ENCODE measurements at places on chromosomes 7 and 10.

- DNase-seq: no peak
Observed at GRCh38 chr7:95469848-95470247, 15.9 kb upstream of the ASB4 start.

- no peak for DNase-seq
Observed at GRCh38 chr7:34752929-34753328, 94.9 kb downstream of the NPSR1 start.

DNA sequence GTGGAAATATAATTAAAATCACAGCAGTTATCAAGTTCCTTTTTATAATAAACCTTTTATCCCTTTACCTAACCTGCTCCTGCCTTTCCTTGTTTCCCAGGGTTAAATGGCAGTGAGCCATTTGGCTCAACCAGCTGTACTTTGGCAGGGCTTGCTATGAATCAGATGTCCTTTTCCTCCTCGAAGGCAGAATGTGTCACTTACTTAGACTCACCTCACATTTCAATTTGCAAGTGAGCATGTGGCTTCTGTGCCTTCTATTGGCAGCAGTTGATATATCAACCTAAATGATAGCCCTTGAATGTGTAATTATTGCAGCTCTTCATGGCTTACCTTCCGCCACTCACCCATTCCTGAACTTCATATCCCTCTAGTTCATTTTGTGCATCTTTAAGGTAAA, 301.7 kb downstream of the CSTF2T start:
- DNase-seq: no peak

DNA sequence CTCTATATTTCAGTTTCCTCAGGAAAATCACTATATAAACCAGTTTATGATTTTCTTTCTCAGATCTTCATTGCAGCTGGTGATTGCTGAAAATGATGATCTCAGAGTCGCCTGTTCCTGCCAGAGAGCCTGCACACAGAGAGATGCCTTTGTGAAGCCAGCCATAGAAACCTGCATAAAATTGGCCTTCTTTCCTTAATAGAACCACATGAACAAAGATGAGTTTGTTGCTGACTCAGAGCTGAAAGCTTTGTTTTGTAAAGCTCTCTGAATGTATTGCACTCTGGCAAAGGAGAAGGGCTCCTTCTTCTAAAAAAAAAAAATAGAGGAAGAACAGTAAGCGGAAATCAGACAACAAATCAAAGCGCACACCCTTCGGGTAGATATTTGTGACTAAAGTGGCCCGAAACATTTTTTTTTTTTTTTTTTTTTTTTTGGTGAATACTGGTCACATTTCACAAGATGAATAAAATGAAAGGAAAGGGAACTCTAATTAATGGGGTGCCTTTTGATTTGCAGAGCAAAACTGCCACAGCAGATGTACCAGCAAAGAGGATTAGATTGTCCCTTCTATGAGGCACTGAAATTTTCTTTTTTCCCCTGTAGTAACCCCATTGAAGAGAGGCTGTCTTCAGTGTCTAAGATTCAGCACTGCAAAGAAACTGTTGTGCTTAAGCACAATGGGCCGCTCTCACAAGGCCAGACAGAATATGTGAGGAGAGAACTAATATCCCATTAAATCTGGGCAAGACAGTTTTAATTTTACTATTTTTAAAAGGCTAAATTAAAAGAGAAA, 75.1 kb upstream of the PTPRZ1 start:
- no peak for DNase-seq

DNA sequence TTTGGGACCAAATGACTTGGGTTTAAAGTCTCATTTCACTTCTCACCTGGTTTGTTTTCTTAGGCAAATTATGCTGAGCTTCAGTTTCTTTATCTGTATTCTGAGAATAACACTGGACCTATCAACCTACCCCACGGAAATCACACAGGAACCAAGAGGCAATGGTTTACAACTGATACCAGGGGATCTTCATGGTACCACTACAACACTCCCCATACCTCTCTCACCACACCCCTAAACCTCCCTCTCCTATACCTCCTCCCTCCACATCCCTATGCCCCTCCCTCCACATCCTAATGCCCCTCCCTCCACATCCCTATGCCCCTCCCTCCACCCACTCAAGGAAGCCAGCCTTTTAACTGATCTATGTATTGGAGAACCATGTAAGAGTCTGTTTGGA, 9.9 kb downstream of the FAM204A start:
- DNase-seq: no peak

DNA sequence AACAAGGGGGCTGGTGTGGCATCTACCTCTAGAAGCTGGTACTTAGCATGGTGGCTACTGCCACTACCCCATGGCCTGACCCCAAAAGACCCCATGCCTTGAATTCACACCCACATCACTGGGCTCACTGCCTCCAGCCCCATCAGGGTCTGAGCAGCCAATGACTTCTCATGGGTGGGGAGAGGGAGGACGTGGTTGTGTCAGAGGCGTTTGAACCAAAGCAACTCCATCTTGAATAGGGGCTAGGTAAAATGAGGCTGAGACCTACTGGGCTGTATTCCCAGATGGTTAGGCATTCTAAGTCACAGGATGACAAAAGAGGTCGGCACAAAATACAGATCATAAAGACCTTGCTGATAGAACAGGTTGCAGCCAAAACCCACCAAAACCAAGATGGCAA, 15.2 kb downstream of the KCP start:
- no peak for DNase-seq

DNA sequence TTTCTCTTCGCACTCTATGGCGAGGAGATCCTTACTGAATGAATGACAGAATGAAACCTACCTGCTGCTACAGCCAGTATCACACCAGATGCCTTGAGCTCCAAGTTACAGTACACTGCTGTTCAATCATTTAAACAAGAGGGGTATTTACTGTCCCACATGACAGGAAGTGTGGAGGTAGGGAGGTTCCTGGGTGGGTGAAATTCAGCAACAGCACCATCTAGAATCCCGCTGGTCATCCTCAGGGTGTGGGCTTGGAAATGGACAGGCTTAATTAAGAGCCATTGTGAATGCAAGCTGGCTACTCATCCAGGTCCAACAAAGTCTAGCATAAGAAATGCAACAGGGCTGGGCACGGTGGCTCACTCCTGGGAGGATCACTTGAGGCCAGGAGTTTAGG, 14.7 kb downstream of the CYTH3 start:
- DNase-seq: no peak

GRCh38 chr7:73718905-73719805, at the start of gene STX1A:
Gene STX1A (minus strand): TSS chr7:73719669. CDS start chr7:73719631, 38 bp downstream.
- DNase-seq: peak; percentile 62

- DNase-seq: no peak
Observed at GRCh38 chr10:95478935-95479334, 82.2 kb downstream of the SORBS1 start.

- no peak for DNase-seq
Observed at GRCh38 chr7:77269360-77270093, 69.9 kb upstream of the FGL2 start.

- DNase-seq: no peak
Observed at GRCh38 chr10:132293201-132293812, 14.4 kb downstream of the STK32C start.

DNA sequence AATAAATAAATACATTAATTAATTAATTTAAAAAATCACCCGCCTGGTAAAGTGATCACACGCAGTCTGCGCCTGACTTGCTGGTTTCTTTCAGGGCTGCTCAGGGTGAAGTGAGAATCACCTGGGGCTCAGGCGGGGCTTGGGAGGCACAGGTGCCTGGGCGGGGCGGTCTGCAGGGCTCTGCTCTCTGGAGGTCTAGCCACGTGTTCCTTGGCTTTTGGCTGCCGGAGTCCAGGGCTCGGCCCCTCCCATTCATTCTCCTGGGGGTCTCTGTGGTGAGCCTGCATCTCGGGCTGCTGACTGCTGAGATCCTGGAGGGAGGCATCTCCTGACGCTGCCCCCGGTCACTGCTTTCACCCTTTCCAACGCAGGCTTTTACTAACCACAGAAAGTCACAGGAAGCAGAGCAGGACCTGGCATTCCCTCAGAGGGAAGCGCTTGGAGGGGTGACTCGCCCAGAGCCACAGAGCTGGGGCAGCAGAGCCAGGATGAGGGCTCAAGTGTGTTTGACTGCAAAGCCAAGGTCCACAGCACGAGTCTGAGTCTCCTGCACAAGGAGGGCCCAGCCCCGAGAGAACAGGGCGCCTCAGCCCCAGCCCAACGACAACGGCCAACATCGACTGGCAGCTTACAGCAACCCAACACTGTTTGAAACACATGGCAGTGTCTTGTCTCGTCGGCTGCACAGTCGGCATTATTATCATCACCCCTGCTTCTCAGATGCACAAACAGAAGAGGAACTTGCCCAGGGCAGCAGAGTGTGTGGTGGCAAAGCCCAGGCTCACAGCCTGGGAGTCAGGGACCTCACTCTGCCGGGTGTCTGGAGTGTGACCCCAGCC, 22.4 kb upstream of the MNX1 start:
- DNase-seq: no peak

DNA sequence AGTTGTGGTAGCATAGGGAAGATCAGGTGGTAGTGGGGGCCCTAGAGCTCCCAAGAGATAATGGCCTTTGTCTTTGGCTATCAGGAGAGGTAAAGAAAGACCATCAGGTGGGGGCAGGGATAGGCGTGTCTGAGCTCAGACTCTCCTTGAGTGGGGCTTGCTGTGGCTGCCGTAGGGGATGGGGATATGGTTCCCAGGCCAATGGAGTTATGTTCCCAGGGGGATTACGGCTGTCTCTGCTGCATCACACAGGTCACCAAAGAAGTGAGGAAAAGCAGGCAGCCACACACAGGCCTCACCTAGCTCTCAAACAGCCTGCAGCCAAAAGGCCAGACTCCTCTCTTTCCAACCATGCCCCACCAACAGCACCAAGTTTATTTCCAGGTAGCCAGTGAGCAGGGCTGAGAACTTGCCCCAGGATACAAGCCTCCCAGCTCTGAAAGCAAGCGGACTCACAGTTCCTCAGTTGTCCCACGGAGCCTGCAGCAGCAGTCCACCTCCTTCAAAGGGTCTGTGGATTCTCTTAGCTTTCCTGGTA, 37.6 kb upstream of the C1QL3 start:
- no peak for DNase-seq

DNA sequence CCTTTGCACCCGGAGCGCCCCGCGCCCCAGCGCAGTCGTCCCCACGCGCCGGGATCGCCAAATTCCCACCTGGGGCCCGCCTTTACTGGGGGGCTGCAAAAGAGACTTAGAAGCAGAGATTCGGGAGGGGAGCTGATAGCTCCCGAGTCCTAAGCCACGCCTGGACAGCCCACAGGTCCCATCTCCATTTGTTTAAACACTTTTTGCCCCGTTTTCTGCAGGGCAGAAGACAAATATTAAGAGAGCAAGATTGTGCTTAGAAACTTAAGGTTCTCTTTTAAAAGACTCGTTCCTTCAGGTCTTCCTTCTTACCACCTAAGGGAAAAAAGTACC, 299.1 kb upstream of the NFE2L3 start:
- DNase-seq: no peak

GRCh38 chr10:43930243-43930642, 281.6 kb upstream of the ZNF32 start:
- DNase-seq: no peak

GRCh38 chr7:19920705-19921104, 147.3 kb upstream of the TMEM196 start:
- DNase-seq: no peak

GRCh38 chr7:40623863-40624262, 489.1 kb downstream of the SUGCT start:
- DNase-seq: no peak

GRCh38 chr10:16887565-16887964, 70.3 kb upstream of the RSU1 start:
- DNase-seq: no peak

- no peak for DNase-seq
Observed at GRCh38 chr7:29033584-29033983, 75.5 kb upstream of the TRIL start.

- no peak for DNase-seq
Observed at GRCh38 chr10:23070913-23071218, 24.5 kb upstream of the MSRB2 start.

GRCh38 chr7:15560968-15561367, 847 bp downstream of the AGMO start:
- DNase-seq: no peak

DNA sequence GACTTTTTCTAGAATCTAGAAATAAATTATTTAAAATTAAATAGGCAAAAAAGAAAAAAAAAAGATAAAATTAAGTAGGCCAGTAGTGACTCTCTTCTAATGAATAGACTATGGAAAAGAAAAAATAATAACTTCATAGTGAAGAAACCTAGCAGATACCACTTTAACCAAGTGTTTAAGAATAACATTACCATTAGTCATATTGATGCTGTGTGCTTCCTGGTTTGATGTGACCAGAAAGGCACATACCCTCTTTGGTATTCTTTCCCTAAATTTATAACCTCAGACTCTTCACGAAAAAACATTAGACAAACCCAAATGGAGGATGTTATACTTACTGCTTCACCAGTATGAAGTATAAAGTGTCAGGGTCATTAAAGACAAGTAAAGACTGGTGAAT, 42.6 kb downstream of the KIF20B start:
- no peak for DNase-seq
